HCT116 (cell line): ENCODE measurements at places on chromosomes 1 and 21. TPM values are rescaled to one million over a fixed set of nuclear protein-coding genes. Genes with fewer than 3 reads are reported as not detected.

The ELF3 gene
- total RNA-seq, result 200 TPM

The S100A8 gene
- 1.4 TPM for total RNA-seq

DNA sequence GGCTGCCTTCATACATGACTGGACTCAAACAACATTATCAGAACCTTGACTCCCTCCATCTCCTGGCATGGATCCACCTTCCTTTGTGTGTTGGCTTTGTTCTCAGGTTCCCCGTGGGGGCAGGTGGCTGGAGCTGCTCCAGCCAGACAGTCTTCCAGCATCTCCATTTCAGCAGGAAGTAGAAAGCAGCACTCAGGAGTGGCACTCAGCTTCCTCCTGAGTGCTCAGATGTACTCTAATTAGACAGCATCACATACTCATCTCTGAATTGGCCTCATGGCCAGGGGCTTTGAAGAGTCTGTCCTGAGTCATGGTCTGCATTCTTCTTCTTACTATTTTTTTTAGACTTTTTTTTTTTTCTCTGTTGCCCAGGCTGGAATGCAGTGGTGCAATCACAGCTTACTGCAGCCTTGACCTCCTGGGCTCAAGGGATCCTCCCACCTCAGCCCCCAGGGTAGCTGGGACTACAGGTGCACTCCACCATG, 27.9 kb downstream of the OVAAL start:
- no peaks in the 10 kb centered on the region for H3K27me3 ChIP-seq
- no peak for DNase-seq
- H3K27ac ChIP-seq, result no peak overlapping the region
- H3K36me3 ChIP-seq, result no peaks in the 10 kb centered on the region
- no peak overlapping the region for H3K4me3 ChIP-seq

DNA sequence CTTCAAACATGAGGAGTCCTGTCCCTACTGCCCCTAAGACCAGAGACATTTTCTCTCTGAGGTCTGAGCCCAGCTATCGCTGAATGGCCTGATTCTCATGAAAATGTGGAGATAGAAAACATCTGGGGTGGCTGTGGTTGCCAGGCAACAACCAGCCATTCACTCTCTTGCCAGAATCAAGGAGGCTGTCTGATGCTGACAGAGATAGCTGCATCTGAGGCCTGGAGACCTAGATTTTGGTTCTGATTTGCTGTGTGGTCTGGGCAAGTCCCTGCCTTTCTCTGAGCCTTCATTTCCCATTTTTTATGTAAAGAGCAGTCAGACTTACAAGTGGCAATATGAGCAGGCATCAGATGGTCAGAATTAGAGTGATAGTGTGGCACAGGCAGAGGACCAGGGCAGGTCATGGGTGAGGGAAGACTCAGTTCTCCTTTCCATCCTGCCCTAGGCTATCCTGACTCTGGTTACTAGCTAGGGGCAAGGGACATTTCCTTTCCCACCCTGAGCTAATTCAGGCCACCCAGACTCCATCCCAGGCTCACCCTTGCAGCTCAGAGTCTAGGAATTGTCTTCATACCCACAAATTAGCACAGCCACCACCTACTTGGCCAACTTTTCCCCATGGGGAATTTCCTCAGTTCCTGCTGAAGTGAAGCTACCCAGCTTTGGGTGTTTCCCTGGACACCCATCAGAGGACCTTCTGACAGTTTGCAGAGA, 20.0 kb upstream of the RNF19B start:
- H3K27me3 ChIP-seq, result no peaks in the 10 kb centered on the region
- no peak for DNase-seq
- no peaks in the 10 kb centered on the region for H3K36me3 ChIP-seq
- no peak overlapping the region for H3K4me3 ChIP-seq
- H3K4me1 ChIP-seq, result peaks cover 27% of the 10 kb centered on the region
